Stimulated activated CD8-positive, alpha-beta memory T cell treated with anti-CD3 and anti-CD28 coated beads, Interleukin-7, amount 100 ng/mL, for 1 hour (primary cell): ENCODE measurements at places on chromosomes 1 and 21.

DNA sequence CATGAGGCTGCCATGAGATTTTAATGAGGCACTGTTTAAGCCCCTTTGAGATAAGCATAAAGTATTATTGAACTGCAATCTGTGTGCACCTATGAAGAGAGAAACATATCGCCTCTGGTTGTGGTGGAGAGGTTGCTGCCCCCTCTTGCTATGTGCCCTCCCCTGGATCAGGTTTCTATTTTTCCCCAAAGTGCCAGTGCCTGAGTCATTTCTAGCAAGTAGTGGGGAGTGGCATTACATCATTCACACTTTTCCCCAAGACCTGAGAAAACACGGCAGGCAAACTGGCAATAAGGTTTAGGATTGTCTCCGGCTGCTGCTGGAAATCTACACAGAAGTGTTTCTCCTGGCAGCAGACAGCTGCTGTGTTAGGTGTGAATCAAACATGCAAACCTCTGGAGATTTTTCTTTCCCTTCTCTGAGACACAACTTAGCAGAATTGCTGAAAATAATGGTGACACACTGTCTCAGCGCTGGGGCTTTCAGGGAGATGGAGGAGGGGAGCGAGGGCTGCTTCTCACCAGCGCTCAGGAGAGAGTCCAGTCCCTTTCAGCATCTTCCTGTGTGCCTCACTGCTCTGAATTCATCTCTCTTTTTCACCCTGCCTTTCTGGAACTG, 13.7 kb upstream of the RGS16 start:
- no peak for DNase-seq

DNA sequence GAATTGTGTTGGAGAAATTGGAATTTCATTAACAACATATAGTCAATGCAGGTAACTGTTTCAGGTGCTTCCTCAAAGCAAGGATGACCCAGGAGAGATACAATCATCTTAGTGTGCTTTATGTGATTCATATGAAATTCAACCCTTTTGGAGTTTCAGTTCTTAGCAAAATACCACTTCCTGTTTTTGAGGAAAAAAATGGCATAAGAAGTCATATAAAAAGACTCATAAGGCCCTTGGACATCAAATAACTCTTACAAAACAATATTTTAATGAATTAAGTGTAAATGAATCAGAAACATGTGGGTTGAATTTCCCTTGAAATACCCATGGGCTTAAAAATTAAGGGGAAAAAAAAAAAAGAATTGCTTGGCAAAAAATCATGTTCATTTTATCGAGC, 926.6 kb downstream of the LTN1 start:
- DNase-seq: no peak

- no peak for DNase-seq
These were observed 253.7 kb downstream of the HHAT start for GRCh38 chr1:210582205-210582970.

DNA sequence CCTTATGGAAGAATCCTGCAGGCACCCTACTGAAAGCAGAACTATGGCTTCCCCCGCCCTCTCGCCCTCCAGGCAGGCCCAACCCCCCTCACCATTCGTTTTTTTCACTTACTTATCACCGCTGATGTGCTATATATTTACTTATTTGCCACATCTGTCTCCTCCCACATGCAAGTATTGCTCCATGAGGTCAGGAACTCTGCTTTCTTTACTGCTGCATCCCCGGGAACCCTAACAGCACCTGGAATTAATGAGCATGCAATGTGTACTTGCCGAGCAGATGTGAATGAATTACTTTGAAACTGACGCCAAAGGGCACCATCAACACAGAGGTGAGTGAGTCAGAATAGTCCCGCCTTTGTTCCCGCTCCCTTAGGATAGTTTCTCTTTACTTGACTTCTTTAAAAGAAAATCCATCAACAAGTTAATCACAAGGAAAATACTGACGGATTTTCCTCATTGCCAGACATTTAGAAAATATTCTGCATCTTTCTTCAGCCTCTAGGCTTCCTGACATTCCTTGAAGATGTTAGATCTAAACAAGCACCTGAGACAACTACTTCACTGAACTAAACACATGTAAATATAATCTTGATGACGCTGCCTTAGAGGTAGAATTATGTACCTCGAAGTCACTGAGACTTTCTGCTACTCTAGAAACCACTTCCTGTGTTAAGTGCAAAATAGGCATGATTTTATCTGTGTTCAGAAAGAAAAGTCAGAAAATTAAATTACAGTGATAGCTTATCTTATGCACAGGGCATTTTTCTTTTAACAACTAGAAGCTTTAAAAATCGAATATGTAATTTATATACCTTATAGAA, 17.5 kb upstream of the RAB4A start:
- no peak for DNase-seq

DNA sequence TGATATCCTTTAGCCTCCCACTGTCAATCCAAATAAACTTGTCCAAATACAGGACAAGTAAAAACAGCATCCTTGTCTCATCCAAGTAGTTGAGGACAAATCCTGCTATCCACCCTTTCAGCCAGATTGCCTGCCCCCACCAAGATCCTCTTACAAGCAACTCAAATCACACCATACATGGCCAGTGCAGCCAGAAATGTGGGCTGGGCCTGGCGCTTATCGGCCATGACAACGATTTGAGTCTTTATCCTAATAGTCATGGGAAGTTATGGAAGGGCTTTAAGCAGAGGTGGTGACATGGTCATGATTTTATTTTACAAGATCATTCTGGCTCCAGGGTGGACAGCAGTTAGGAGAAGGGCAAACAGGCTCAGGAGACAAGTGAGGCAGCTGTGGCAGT, 6.3 kb downstream of the GPA33 start:
- DNase-seq: no peak

GRCh38 chr1:12202190-12202497, 27.7 kb upstream of the VPS13D start:
- DNase-seq: no peak

GRCh38 chr21:44686000-44686781, 4.2 kb upstream of the KRTAP12-1 start:
- no peak for DNase-seq

DNA sequence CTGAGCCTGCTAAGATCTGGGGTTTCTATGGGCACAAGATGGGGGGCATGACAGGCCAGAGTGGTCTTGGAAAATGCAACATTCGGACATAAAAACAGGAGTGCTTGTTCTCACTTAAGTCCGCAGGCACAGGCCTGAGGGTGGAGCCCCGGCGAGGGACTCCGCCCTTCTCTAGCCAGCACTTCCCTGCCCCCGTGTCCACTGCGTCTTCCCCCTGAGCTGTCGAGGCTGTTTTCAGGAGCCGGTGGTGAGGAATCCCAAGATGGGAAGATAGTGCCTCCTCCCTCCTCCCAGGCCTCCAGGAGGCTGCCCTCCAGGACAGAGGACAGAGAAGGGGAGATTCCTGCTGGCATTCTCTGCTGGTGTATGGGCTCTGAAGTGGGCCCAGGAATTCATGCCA, 105.2 kb downstream of the TLR5 start:
- DNase-seq: no peak

DNA sequence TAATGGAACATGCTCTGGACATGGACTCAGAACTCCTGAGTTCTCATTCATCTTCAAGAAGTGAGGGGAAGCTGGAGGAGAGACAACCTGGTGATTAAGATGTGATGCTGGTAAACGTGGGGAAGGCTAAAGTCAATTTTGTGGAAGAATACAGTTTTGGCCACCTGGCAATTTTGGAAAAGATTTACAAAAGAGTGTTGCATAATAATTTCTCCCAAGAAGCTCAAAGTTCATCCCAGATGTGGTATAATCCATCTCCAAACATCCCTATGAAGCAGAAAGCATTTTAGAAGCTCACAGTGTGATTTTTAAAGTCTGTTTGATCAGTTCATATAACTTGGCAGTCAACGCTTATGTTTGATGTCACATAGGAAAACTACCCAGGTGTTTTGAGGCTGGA, 208.7 kb downstream of the LMX1A start:
- DNase-seq: no peak

DNA sequence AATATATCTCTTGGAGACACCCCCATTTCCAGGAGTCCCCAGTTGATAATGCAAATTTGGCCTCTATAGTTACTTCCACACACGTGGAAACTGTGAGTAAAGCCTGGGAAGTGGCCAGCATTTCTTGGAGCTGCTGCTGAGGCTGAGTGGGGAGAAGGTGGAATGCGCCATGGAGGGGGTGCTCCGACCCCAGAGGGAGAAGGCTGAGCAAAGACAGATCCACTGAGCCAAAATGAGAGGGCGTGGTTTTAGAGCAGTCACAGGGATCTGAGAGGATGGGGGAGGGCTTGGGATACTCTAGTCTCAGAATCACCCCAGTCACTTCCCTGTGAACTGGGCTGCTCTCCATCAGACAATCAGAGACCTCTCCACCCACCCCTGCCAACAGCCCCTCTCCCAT, 38.7 kb downstream of the TRIM62 start:
- DNase-seq: no peak

- no peak for DNase-seq
These were observed 6.0 kb downstream of the FOXJ3 start for GRCh38 chr1:42328916-42329496.

GRCh38 chr1:80535466-80535865, 1265.3 kb upstream of the ADGRL2 start:
- DNase-seq: no peak

DNA sequence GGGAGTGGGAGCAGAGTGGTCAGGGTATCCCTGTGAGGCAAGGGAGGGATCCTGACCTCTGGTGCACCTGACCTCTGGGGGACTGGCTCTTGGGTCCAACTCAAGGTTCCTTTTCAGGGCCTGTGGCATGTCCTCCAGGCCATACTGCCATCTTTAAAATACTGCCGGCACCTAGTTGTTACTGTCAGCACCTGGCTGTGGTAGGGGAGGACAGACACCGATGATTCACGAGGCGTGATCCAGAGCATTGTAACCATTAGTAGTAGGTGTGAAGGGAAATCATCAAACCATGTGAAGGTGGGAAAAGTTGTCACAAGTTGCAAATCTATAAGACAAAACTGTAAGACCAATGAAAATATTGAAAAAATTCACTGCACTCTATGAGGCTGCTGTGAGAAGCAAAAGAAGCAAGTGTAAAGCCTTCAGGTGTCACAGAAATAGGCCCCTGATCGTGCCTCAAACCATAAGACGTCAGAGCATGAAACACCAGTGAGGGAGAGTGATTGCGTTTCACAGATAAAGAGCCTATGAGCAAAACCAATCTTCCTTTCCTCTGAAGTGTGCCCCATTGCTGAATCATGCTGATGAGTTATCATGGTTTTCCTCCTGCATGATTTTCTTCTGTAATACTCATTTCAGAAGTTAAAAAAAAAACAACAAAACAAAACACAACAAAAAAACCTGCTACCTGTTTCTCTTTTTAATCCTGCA, 55.3 kb downstream of the CDC7 start:
- peak; percentile 24 for DNase-seq

- no peak for DNase-seq
These were observed 2.1 kb downstream of the KIF26B start for GRCh38 chr1:245156736-245157505.

- DNase-seq: no peak
These were observed 13.3 kb downstream of the PLXNA2 start for GRCh38 chr1:208230668-208231529.

- peak; percentile 24 for DNase-seq
These were observed 32.5 kb downstream of the LRRC3 start for GRCh38 chr21:44487831-44488230.

GRCh38 chr21:32687643-32688345, 40.0 kb downstream of the SYNJ1 start:
- DNase-seq: no peak

DNA sequence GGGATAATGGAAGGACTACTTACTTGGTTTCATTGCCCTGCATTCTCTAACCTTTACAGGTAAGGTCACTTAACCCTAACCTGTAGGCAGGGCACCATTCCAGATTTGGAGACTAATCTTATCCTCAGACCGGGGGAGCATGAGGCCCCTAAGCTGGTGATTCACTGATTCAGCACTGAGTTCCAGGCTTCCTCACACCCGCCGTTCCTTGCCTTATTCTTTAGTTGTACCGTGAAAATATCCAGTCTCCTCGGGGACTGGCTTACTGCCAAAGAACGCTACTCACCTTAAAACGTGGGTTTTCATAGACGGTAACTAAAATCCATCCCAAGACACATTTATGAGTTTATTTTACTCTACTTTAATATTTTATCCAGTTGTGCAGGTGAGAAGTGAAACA, 44.3 kb upstream of the COL24A1 start:
- DNase-seq: no peak

- DNase-seq: no peak
These were observed 54.0 kb upstream of the IFFO2 start for GRCh38 chr1:19010503-19010902.

DNA sequence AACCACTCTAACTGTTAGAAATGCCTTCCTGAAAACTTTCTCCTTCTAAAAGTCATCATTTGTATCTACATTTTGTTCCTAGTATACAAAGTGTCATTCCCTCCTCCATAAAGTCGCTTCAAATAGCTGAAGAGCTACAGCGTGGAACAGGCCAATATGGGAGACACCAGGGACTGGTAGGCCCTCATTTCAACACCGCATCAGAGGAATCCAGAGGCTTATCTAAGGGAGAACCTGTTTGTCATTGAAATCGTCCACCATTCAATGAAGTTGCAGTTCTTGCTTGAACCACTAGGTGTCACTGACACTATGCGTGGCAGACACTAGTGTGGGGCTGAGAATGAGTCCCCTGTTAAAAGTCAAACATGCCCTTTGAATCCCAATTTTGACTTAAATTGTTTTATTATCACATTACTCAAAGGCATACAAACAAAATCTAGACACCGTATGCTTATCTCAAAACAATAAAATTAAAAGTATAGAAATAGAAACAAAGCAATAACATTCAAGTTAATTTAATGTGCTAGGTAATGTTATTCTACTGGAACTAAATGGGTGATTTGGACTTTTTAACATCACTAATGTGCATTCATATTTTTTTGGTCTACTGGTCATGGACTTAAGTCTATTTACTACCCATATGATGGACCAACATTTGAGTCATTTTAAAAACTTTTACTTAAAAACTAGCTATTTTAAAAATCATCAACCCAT, 182.3 kb downstream of the FCRL5 start:
- DNase-seq: no peak

DNA sequence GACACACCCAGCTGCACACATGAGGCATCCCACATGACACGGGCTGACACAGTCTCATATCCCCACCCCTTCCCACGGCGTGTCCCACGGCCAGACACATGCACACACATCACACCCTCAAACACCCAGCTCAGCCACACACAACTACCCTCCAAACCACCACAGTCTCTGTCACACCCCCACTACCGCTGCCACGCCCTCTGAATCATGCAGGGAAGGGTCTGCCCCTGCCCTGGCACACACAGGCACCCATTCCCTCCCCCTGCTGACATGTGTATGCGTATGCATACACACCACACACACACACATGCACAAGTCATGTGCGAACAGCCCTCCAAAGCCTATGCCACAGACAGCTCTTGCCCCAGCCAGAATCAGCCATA, 22.6 kb downstream of the PODN start:
- DNase-seq: no peak
